ENCODE measurements at places on chromosomes 12 and 14.

GRCh38 chr12:94767956-94768355 is 117.6 kb upstream of the TMCC3 start:
- no peak for DNase-seq

- no peak for DNase-seq
Measured at GRCh38 chr14:94196057-94196456, 21.9 kb downstream of the PPP4R4 start.

- DNase-seq = no peak
Measured at GRCh38 chr12:128018067-128018466, 248.9 kb upstream of the TMEM132C start.

GRCh38 chr14:52844262-52845060 is 53.1 kb upstream of the GNPNAT1 start:
- DNase-seq = no peak

GRCh38 chr12:2311020-2311778 is 258.4 kb downstream of the CACNA1C start:
- no peak for DNase-seq

All from cortex of kidney (tissue), 1 donor.